Stimulated activated CD4-positive, alpha-beta T cell treated with anti-CD3 and anti-CD28 coated beads, Interleukin-1b, Interleukin-23, amount 100 ng/mL, for 1 hour (primary cell): ENCODE measurements at places on chromosomes 11 and 22.

DNA sequence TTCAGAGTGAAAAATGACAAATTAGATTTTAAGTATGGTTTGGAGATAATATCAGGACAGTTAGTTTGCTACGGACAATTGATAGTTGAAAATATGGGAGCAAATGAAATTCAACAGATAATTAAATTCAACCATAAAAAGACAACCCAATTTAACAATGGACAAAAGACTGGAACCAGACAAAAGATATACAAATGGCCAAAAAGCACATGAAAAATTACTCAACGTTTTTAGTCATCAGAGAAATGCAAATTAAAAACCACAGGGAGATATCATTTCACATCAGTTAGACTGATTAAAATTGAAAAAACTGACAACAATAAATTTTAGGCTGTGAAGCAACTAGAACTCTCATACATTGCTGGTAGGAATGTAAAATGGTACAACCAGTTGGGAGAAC is 27.2 kb downstream of the SIK2 start:
- DNase-seq: no peak

GRCh38 chr22:19843107-19843856 is 11.4 kb downstream of the GNB1L start:
- DNase-seq: no peak

GRCh38 chr22:41598891-41599635 is 9.4 kb upstream of the PMM1 start:
- DNase-seq: no peak

- no peak for DNase-seq
Measured at GRCh38 chr11:60777106-60777505, 8.0 kb upstream of the MS4A10 start.

DNA sequence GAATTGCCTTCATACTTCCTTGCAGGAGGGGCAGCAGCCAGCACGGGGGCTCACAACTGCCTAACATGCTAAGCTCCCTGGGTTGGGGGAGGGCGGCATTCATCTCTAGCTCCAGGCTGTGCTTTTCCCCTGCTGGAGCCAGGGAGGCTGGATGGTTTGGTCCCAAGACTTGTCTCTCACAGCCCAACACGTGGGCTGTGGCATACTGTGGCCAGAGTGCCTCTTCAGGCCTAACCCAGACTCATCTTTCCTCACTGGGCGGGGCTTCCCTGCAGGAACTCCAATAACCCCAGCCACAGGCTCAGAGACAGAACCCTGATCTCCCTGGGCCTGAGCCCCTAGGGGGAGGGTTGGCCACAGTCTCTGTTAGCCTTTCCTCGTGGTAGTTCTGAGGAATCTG is 121.9 kb upstream of the PLET1 start:
- DNase-seq: no peak

DNA sequence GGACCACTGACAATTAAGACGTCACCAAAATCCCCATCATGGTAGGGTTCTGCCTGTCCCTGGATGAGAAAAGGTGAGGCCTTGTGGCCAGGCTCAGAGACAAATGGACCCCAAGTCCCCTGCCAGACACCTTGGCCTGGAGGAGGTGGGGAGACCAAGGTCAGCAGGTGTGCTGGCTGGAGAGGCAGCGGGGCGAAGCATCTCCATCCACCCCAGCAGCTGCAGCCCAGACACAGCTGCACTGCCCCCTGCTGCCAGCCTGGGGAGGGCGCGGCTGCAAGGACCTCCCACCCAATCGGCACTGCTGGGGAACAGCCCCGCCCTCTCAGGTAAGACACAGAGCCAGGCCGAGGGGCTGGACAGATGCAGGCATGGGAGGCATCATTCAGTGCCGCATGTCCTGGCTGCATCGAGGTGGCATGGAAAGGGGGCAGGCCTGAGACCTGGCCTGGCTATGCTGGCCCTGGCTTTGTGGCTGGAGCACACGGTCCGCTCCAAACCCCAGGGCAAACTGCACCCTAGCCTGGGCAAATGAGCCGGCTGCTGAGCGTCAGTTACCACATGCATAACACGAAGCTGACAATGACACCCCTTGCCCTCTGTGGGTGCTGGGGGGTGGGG is 12.2 kb upstream of the MFNG start:
- peak; percentile 52 for DNase-seq

GRCh38 chr22:20413217-20414058 is 19.5 kb downstream of the ZNF74 start:
- DNase-seq: no peak
